ENCODE measurements at places on chromosomes 16 and 17.

DNA sequence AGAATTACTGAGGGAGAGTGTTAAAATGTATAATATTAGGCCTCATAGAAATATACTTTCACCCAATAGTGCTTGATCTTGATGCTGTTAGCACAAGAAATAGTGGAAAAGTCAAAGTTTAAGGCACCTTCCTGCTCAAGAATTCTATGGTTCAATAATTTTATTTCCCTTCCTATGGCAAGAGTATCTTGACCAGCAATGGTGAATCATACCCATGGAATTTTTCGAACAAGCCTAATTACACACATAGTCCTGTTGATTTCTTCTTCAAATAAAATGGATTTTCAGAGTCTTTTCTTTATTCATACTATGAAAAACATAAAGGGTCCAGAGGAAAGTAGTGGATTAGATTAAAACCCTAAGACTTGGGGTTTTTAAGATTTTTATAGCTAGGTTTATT, 810.6 kb downstream of the CDH11 start:
- DNase-seq, result no peak

- DNase-seq, result no peak
Observed at GRCh38 chr17:37568350-37569053, 40.7 kb downstream of the SYNRG start.

- no peak for DNase-seq
Observed at GRCh38 chr16:66706506-66706880, 9.9 kb upstream of the CMTM4 start.

DNA sequence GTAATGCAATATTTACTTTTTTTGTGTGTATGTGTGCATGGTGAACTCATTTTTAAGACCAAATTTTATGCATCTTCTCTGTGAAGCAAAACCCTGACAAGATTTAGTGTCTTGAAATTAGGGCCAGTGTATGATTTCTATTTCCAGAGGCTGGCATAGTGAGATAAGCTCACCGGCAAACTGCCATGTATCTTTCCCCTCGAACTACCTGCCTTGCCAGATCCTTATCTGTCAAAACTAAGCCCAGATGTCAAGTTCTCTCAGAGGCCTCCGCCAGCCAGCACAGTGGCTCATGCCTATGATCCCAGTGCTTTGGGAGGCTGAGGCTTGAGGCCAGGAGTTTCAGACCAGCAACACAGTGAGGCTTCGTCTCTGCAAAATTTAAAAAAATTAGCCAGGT, 10.0 kb downstream of the USP32 start:
- DNase-seq, result no peak

DNA sequence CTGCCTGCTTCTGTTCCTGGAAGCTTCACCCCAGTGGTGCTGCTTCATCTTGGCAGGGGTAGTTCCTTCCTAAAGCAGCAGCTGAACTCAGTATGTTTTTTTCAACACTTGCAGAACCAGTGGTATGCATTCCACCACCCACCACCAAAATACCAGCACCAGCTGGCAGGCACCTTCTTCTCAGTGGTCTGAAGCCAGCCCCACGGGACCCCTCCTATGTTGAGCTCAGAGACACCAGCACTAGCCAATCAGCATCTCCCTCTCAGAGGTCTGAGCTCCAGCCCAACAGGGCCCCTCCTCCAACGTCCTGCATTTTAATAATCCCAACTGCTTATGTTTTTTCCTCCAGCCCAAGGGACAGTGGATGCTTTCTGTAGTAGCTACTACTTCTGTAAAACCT, 299.6 kb upstream of the CCL2 start:
- DNase-seq, result no peak

DNA sequence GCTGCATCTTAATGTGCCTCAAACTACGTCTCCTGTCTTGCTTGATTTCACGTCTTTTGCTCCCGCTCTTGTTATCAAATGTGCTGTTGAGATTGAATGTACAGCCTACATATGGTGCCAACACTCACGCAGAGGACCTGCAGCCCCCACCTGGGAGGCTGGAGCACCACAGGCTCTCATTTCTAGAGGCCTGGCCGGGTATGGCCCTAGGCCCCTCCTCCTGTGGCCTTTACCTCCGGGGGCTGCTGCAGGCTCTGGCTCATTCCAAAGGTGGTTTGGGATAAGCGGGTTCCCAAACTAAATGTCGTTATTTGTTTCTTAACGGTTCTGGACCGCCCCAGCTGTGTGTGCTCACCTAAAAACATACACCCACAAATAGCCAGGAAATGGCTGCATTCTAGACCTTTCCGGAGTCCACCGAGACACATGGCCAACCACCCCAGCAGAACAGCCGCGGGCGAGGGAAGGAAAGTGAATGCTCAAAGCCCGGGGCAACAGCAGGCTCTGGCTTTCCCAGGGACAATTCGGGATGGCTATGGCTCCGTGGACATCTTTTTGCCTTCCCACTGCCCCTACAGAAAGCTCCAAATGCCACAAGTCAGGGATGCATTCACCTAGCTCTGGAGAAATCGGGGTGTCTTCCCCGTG, 105.9 kb downstream of the ENGASE start:
- DNase-seq, result no peak

DNA sequence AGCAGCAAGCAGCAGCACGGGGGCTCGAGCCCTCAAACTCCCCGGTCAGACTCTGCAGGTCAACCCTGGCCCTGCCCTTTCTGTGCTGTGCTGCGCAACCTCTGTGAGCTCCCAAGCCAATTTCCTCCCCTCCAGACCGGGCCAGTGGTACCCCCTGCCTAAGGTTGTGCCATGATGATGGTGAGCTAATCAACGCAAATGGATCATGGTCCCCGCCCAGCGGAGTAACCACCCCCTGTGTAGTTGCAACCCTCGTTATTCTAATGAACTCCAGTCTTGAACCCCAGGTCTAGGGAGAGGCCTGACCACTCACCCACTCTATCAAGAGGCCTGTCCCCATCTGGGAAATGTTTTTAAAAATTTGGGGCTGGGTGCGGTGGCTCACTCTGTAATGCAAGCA, 201.8 kb upstream of the FOXF1 start:
- no peak for DNase-seq

DNA sequence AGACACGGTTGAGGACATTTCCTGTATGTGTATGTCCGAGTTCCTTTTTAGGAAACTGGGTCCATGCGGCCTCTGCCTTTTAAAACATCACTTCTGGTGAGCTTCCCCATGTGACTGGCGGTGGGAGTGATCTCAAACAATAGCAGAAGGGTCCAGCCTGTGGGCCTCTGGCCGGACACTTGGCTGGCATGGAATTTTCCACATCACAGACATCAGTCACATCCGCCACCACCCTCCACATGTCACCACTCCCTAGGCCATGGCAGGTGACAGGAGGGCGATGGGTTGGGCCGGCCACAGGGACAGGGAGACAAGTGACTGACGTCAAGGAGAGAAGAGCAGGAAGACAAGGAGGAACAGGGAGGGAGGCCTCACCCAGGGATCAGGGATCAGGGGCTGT, 83.7 kb downstream of the DNAH17 start:
- DNase-seq, result no peak

DNA sequence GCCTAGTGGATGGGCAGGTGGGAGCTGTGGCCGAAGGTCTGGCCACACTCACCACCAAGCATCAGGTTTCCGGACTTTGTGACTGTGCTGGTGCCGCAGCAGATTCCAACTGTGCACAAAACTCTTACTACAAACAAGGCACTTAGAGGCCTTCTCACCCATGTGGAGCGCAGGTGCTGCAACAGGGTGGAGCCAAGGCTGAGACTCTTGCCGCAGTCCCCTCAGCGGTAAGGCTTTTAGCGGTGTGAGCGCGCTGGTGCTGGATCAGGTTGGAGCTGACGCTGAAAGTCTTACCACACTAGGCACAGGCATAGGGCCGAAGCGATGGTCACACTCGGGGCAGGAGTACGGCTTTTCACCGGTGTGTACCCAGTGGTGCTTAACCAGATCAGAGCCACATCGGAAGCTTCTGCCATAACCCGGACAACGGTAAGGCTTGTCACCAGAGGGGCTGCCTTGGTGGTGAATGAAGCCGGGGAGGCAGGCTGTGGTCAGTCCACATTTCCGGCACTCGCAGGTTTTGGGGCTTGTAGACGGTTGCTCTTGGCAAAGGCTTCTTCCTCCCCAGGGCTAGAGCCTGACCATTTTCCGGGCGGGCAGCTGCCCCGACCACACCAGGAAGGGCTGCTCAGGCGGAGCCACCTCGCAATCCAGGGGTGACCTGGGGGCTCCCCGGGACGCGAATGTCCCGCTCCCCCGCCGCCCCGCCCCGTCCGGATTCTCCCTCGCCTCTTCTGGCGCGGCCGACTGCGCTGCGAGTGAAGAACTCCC, 1.0 kb upstream of the ARMC5 start:
- peak; percentile 48 for DNase-seq

GRCh38 chr17:13030459-13031300, 12.9 kb upstream of the ELAC2 start:
- DNase-seq, result peak; percentile 27

DNA sequence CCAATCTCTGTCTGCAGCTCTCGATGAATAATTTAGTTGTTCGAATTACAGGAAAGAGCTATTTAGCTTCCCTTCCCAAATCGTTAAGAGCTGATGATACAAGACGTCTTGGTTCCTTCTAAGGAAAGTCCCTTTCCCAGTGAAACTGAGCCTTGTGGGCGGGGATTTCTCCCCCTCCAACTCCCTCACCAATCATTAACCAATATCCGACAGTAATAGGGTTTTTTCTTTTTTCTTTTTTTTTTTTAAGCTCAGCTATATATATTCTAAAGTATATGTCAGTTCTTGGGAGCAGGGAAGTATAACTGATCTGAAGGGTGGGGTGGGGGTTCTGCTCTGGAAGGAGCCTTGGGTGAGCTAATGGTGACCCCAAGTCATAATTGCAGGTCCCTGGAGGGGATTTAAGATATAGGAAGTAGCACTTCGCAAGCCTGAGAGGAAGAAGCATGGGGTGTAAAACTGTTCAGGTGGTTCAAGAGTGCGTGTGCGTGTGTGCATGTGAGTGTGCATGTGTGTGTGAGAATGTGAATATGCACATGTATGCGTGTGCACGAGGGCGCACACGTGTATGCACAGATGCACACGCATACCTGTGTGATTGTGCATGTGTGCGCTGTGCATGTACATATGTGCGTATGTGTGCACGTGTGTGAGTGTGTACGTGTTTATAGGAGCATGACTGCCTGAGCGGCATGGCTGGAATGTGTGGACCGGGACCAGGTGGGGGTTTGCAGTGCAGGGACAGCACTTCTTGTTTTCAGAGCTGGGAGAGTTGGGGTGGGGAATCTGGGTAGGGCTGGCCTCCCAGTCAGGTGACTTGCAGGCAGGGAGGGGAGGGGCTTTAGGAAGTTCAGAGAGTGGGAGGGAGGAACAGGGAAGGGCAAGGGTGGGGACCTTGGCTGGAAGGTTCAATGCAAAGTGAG, 42.7 kb downstream of the SOCS3 start:
- no peak for DNase-seq

DNA sequence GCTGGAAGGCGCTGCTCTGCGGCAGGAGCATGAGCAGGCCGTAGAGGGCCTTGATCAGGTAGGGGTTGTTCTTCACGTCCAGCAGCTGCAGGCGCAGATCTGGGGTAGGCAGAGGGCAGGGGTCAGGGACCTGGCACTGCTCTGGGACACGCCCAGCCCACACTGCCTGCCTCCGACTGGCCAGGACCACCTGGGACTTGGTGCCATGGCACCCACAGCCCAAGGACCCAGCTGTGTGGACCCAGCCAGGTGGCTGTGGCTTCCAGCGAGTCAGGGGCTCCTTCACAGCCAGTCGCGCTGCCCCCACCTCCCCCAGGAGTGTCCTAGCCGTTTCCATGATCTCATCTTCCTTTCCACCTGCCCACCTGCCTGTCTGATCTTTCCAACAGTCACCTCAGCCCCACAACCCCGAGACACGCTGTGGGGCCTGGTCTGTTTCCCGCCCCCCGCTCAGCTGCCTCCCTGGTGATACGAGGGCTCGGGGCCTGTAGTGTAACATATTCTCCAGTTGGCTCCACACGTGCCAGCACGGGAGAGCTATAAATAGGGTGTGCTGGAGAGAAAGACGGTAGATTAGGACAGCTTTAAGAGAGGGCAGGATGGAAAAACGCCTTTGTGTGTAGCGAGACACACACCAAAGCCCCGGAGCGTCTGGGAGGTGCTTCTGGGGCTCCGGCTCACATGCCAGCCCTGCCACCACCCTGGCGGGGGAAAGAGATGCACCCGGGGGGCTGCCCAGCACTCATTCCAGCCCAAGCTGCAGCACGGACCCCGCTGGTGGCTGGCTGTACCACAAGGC, 7.2 kb upstream of the MTSS2 start:
- no peak for DNase-seq

DNA sequence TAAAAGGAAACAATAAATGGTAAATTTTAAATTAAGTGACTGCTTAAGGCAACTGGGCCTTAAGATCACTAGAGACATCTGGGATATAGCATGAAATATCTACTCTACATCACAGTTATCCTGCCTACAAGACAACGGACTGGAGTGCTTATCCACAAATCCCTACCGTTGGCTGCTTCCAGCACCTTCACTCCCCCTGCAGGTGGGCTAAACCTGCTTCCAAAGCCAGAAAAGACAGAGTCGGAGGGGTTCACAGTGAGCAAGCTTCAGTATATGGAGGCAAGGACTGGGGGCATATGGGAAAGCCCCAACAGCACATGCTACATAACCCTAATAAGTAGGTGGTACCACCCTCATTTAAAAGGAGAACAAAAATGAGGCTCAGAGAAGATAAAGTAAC, 45.3 kb downstream of the GRIN2A start:
- DNase-seq, result no peak

DNA sequence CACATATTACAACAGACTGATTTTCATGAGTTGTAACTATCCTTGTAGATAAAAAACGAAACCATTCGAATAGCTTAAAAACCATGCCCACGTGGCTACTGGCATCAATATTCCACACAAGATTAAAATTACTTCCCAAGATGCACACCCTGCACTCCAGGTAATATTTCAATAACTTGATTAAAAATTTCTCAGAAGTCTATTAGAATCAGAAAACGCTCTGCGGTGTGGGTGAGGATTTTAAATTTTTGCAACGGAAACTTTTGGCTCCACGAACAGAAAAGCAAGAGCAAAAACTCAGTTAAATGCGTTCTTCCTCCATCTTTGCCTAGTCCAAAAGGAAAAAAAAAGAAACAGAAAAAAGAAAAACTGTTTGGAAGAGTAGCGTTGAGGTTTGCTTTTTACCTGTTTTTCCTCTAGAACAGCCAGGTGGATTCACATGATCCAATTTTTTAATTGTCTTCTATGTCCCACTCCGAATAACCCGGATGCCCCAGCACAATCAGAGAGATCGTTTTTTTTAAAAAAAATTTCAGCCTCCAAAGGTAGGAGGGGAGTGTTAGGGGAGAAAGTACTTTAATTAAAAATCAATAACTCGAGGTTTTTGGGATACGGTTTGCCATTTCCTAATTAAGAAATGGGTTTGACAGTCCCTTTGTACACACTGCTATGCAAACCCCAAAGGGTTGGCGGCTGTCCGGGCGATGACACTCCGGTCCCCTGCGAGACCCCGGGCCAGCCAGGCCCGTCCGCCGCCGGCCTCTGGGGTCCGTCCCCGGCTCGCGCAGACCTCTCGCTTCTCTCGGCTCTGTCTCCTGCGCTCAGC, 708 bp upstream of the NFAT5 start:
- no peak for DNase-seq

DNA sequence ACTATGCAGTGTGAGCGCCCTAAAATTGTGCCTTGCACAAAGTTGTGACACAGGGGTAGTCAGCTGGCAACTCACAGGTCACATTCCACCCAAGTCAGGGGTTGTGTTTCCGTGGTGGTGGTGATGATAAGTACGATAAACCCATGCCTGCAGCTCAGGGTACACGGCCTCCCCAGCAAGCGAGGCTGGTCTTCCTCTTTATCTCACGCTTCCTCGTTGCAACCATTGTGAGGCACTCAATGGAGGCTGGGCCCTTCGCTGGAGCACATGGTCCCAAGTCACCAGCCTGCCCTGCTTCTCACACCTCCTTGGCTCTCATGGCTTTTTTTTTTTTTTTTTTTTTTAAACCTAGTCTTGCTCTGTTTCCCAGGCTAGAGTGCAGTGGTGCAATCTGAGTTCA, 307.5 kb downstream of the CPPED1 start:
- DNase-seq, result no peak

Measured in stimulated activated CD4-positive, alpha-beta T cell treated with anti-CD3 and anti-CD28 coated beads, Interleukin-4, amount 100 ng/mL, for 4 hours (primary cell).